CD4-positive, alpha-beta T cell treated with Interleukin-1 beta for 1 hour (primary cell): ENCODE measurements at places on chromosomes 6 and 20.
A peak's percentile ranks its signal among the peaks of the same experiment; 100 is the strongest.

DNA sequence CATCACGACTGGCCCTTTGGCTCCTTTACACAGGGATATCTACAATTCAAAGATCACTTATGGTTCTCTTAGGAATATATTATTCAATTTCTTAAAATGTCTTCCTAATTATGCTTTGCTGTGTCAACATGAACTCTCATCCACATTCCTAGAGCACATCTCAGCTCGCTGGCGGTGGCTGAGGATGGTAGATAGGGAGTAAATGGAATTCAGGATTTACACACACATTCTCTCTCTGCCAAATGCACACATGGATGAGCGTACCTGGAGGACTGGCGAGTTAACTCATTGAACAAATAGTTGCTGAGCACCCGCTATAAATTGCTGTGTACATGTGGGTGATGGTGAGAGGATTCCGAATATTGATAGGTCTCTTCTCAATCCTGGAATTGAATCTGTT is 4.8 kb upstream of the MRPS10 start:
- no peak for DNase-seq

GRCh38 chr6:106005013-106005412 is 81.1 kb upstream of the PRDM1 start:
- no peak for DNase-seq

- no peak for DNase-seq
Observed at GRCh38 chr20:24479595-24479994, 10.2 kb downstream of the SYNDIG1 start.

DNA sequence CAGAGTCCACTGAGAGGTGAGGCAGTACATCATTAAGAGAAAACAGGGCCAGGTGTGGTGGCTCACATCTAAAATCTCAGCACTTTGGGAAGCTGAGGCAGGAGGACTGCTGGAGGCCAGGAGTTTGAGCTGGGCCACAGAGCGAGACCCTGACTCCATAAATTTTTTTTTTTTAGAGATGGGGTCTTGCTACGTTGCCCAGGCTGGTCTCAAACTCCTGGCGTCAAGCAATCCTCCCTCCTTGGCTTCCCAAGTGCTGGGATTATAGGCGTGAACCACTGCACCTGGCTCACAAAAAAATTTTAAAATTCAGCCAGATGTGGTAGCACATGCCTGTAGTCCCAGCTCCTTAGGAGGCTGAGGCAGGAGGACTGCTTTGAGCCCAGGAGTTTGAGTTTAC is 17.3 kb downstream of the PPIL1 start:
- DNase-seq, result no peak

DNA sequence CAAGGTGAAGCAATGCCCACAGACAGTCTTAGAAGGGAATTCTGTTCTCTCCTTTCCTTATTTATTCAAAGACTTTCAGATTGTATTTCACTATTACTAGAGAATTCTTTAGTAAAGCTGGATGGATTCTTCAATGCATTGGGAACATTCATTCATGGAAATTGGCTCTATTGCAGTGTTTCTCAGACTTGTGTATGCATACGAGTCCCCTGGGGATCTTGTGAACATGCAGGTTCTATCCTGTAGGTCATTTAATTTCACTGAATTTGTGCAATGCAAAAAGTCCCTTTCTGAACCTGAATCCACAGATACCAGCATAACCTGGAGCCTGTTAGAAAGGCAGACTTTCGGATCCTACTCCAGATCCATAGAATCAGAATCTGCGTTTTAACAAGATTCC is 160.9 kb upstream of the AHI1 start:
- DNase-seq, result no peak

- DNase-seq, result no peak
Observed at GRCh38 chr6:87588756-87589407, 905 bp downstream of the RARS2 start.

DNA sequence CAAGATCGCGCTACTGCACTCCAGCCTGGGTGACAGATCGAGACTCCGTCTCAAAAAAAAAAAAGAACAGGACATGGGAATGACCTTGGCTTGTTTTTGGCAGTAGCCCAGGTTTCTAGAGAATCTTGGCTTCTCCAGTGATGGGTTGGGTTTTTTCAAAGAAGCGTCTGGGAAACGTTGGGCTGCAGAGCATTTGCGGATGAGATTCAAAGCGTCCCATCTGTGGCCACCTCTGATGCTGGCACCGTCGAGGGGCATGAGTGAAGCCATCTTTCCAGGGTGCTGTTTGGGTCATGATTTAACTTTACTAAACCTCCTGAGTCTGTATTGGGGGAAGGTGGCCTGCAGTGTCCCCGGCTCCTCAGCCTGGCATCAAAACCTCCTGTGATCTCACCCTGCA is 43.2 kb upstream of the SRF start:
- DNase-seq, result no peak

- no peak for DNase-seq
Observed at GRCh38 chr6:11485271-11485670, 52.3 kb upstream of the TMEM170B start.

DNA sequence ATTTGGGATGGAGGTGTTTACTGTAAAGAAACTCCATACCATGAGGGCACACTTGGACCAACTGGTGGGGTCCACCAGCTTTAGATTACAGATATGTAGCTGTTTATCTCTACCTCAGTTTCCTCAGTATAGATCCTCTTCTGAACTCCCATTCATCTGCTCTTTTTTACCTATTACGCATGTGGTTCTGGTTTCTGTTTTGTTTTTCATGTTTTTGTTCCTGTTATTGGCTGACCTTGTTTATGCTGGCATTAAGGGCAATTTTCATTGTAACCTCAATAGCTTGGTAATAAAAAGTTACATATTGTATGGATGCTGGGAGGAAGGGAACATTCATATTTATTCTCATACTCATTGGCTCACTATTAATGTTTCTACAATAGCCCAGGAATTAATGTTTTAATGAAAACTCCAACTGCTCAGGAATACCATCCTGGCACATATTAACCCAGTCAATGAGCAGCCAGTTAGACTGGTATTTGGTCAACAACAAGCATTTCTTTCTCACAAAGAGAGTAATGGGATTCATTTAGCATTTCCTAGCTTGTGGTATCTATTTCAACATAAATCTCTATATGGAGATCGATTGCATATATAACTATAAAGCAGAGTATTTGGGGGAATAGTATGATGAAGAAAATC is 83.8 kb upstream of the FAM184A start:
- no peak for DNase-seq

- no peak for DNase-seq
Observed at GRCh38 chr6:55943329-55943728, 67.9 kb upstream of the BMP5 start.

DNA sequence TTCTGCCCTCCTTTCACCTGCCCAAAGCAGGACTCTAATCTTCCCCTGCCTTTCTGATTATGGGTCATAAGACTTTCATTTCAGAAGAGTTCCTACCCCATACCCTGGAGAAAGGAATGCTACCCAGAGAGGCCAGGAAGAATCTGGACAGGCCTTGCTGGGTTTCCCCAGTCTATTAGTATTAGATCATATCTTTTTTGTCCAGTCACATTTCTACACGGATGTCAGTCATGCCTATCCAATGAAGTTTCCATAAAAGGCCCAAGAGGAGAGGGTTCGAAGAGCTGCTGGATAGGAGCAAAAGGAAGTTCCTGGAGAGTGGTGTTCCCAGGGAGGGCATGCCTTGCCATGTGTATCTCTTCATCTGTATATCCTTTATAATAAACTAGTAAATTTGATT is 3.2 kb downstream of the POLH start:
- no peak for DNase-seq

DNA sequence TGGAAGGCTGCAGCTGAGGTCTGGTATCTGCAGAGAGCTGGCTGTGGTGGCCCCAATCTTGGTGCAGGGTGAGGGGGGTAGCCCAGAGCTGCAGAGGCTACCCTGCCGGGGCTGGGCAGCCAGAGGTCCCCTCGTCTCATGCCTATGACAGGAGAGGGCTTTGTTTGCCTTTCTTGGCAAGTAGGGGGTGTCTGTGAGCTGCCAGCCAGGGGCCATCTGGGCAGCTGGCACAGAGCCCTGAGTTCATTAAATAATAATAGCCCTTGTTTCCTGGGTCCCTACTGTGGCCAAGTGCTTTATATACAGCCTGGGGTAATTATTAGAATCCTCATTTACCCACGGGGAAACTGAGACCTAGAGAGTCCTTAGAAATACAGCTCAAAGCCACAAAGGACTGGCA is 66.6 kb downstream of the EZR start:
- DNase-seq, result no peak

- DNase-seq, result peak; percentile 58
Observed at GRCh38 chr20:44969300-44969894, 3.1 kb downstream of the STK4 start.

GRCh38 chr20:57835588-57836455 is 126.0 kb upstream of the PMEPA1 start:
- DNase-seq, result no peak

- DNase-seq, result no peak
Observed at GRCh38 chr6:7316658-7317533, 3.9 kb upstream of the SSR1 start.

- DNase-seq, result no peak
Observed at GRCh38 chr20:44924541-44924940, 14.7 kb downstream of the PABPC1L start.

- DNase-seq, result no peak
Observed at GRCh38 chr6:52591832-52592231, 15.0 kb upstream of the TRAM2 start.

DNA sequence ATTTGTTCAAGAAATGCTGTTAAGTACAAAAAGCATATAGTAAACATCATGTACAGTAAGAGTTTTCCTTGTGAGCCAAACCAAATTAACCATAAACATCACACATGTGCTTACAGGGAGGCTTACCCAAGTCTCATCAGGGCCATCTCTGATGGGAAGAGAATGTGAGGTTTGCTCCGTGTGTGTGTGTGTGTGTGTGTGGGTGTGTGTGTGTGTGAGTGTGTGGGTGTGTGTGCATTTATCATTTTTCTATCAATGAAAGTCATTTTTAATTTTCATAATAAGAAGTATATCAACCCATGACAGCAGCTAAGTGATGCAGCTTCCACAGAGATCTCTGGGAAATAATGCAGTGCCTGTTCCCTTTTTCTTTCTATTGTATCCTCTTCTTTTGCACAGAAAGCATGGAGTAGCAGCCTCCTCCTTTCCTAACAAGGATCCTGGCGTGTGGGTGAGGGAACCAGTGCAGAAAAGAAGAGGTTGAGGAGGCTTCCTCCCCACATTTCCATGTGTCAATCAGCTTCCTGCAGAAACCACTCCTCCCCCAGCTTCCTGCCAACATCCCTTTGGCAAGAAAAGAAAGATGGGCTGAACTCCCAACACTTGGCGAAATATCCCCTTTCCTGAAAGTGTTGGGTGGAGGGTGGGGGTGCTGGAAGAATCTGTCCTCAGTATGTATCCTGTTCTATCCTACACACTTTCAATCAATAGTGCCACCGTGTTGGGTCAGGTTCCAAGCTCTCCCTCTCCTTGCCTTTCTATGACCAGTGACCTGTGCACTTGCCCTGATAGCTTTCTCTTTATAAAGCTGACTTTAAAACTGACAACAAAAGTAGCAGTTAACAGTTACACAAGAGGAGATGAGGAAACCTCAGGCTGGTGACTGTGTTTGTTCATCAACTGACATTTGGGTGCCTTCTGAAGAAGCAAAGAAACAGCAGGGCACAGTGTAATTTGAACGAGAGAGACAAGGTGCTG is 251.8 kb upstream of the CITED2 start:
- DNase-seq, result no peak

- no peak for DNase-seq
Observed at GRCh38 chr20:51614687-51615086, 72.2 kb upstream of the NFATC2 start.

DNA sequence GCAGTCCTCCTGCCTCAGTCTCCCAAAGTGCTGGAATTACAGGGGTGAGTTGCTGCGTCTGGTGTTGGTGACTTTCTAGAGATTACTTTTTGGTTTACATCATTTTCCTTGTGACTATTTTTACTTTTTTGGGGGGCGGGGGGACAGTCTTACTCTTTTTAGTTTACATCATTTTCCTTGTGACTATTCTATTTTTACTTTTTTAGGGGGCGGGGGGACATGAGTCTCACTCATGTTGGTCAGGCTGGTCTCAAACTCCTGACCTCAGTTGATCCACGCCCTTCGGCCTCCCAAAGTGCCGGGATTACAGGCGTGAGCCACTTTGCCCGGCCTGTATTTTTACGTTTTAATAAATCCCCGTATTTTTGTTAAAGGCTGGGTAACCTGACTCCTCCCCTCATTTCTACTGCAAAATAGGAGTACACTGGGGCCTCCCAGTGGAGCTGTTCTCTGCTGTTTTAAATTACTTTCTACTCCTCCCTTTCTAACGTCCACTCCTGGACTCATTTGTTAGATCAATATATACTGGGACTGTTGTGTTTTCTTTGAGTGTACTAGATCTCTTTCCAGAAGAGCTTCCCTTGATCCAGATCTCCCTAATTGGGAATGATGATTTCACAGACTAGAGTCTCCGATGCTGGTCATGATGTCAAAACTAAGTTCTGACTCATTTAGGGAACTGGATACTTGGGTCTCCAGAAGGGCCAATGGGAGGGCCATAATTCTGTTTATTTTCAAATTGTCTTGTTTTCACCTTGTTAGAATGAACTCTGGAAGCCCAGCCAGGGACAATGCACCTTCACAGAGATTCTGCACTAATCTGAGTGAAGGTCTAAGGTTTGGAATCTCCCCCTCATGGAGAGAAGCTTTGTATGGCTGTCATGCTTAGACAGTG is 9.2 kb downstream of the HSPA1B start:
- no peak for DNase-seq

GRCh38 chr6:37306624-37307222 is 47.1 kb upstream of the RNF8 start:
- no peak for DNase-seq
